Coronary artery (tissue), 2 donors: ENCODE measurements at places on chromosomes 11 and 22.

- DNase-seq, result no peak
Measured at GRCh38 chr11:114848027-114848426, 169.7 kb downstream of the NXPE2 start.

DNA sequence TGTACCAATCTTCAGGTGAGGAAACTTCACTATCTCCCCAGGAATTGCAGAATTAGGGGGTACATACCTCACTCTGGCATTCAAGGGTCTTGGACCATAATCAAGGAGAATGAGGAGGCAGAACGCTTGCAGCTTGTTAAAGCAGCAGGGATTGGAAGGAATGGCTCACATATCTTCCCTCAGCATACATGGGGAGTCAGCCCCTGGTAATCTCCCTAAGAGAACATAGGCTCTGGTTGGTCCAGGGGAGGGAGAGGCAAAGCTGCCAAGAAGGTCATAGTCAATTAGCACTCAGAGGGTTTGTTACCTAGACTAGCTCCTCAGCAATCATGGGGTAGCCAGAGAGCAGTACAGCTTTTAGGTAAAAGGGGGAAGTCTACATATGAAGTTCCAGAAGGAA, 256.8 kb downstream of the INSC start:
- no peak for DNase-seq

GRCh38 chr11:83543706-83544439, 257.7 kb upstream of the CCDC90B start:
- DNase-seq, result no peak

- no peak for DNase-seq
Measured at GRCh38 chr11:126347751-126348668, 7.5 kb upstream of the ST3GAL4 start.

DNA sequence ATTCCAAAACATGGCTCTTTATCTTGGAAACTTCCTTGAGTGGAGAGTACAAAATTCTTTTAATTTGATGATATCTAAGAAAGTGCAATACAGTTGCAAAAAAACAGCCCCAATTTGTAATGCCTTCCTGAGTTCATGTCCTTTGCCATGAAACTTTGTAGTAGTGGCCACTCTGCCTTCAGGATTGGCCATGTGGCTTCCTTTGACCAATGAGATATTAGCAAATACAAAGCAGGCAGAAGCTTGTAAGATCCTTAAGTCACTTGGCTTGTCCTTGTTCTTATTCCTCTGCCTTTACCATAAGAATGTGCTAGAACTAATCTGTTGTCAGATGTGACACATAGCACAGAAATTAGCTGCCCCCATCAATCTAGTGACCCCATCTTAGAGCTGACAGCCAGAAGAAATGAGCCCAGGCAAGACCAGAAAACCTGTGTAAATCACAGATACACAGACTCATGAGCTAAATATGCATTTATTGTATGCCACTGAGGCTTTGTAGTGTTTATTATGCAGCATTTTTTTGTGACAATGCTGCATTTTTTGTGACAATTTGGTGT, 29.8 kb upstream of the BLID start:
- DNase-seq, result no peak

DNA sequence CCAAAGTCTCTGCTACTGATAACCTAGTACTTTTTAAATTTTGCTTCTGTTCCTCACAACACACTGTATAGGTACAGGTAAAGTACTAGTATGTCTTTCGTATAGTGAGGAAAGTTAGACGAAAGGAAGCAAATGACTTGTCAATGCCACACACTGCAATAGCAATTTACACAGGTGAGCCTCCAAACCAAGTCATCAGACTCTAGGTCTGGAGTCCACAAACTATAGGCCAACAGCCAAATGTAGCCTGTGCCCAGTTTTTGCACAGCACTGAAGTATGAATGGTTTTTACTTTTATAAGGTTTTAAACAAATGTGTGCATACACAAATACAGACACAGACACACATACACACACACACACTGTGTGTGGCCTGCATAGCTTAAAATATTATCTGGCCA, 28.1 kb downstream of the ALG8 start:
- DNase-seq, result no peak

- no peak for DNase-seq
Measured at GRCh38 chr11:133531971-133532651, at the start of gene OPCML. Gene OPCML, minus strand, starts transcription at chr11:133532501.

GRCh38 chr11:78429660-78430059, 12.0 kb upstream of the GAB2 start:
- DNase-seq, result no peak

DNA sequence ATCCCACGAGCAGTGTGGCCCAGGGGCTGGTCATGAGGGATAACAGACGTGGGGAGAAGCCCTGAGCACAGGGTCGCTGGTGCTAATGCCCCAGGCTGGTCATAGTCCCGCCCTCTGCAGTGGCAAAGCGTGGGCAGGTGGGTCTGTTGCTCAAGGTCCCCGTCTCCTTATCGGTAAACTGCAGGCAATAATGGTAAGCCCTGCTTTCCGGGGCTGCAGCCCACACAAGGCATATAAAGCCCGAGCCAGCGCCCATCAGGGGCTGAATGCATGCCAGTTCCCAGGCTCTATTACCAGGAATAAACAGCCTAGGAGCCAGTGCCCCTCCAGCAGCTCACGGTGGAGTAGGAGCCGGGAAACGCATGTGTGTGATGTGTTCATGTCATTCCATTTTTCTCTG, 261.0 kb downstream of the BRD1 start:
- peak; percentile 56 for DNase-seq

- no peak for DNase-seq
Measured at GRCh38 chr11:110762590-110762989, 50.4 kb upstream of the ARHGAP20 start.

- DNase-seq, result no peak
Measured at GRCh38 chr11:13262096-13262495, 15.5 kb upstream of the BMAL1 start.

- no peak for DNase-seq
Measured at GRCh38 chr11:28858076-28858475, 749.9 kb downstream of the METTL15 start.

DNA sequence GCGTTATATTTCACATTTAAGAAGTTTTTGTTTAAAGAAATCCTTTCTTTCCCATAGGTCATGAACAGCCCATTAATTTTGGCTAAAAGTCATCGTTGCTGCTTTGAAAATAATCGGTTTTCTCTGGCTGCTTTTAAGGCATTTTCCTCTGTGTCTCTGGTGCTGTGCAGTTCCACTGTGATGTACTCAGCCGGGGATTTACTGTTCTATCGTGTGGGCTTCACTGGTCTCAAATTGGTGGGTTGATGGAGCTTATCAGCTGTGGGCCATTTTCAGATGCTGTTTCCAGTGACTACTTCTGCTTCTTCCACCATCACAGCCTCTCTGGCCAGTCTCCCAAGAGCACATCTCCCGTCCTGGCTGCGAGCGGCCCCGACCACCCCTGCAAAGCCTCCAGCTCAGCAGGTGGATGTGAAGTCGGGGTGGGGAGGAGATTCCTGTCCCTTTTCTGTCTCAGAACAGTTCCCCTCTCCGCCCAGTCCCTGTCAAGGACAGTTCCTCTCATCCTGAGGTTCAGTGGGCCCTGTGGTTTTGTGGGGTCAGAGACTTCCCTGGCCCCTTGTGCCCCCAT, 20.3 kb downstream of the IFITM10 start:
- no peak for DNase-seq
